Iris pigment epithelial cell (primary cell): ENCODE measurements at places on chromosomes 1 and 21.

GRCh38 chr1:176577646-176578197 is 114.7 kb downstream of the PAPPA2 start:
- DNase-seq: no peak

- DNase-seq: no peak
These were observed 432 bp downstream of the EPHB2 start for GRCh38 chr1:22711071-22711470.

DNA sequence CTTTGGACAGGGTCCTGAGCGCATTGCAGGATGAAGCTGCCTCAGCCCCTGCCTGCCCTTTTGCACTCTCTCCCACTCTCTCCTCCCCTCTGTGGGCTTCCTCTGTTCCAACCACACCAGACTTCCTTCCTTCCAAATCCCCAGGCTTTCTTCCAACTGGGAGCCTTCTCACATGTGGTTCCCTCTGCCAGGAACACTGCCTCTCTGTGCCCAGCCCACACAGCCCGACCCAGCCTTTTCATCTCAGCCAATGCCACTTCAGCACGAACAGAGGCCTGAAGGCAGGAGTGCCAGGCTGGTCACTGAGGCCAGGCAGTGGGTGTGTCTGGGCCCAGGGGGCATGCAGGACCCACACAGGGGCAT is 5.9 kb downstream of the SELENON start:
- DNase-seq: no peak

DNA sequence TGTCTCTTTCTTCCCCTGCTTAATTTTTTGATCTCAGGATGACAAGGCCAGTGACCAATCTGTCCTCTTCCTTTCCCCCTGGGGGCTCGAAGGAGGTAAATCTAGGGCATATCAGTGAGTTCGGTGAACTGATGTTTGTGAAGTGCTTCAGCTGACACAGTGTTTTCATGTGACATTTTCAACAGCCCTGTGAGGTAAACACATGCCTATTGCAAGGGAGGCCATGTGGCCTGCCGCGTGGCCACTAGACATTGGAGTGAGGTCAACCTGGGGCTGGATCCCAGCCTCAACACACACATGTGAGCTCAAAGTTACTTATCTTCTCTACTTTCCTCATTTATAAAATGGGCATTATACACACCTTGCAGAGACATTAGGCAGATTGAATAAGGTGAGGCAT is 126.3 kb downstream of the PLPP3 start:
- no peak for DNase-seq

DNA sequence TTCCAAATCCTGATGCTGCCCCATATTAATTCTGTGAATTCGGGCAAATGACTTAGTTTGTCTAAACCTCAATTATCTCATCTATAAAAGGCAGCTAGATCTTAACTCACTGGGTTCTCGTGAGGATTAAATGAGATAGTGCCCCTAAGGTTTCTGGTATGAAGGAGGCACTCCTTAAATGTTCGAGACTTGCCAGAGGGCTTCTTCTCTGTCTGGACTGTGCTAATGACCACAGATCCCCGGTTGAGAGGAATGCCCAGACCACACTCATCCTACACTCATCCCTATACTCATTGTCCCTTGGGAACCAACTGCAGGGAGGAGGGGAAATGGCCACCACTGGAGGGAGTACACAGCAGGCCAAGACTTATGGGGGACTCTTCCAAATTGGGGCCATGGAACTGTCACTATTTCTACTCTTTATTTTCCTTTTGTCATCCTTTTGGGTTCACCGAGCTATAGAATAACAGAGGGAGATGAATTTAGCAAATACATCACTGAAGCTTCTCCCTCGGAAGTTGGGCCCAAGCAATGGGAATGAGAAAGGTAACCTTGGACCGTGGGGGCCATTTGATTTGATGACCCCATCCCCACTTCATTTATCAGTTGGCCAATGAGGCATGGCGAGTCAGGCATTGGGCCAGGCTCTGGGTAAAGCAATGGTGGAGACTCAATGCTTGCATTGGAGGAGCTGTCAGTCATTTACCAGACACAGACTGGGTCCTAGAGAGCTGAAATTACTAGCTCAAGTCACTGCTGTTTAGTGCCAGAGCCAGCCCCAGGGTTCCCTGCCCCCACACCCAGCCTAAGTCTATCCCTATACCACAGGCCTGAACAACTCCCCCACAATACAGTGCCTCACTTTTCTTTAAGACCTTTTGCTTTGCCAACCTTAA is 5.1 kb downstream of the ATF3 start:
- DNase-seq: no peak

- DNase-seq: no peak
These were observed 59.6 kb downstream of the CAMK2N1 start for GRCh38 chr1:20426371-20426770.

DNA sequence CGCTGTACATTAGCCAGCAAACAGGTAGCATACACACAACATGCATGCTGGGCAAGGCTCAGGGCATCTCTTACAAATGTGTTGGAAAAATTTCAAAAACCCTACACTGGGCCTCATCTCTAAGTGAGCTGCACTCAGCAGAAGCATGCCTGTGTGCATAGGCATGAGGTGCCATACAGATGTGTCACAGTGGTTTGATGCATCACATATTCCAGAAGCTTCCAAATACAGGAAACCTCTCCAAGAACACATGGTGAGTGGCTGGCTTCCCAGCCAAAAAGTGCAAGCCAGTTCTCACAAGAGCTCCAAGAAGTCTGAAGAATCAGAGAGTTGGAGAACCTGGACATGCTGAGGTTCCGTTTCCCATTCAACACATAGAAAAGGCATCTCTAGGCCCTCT is 58.3 kb downstream of the CD46 start:
- DNase-seq: peak; percentile 69

DNA sequence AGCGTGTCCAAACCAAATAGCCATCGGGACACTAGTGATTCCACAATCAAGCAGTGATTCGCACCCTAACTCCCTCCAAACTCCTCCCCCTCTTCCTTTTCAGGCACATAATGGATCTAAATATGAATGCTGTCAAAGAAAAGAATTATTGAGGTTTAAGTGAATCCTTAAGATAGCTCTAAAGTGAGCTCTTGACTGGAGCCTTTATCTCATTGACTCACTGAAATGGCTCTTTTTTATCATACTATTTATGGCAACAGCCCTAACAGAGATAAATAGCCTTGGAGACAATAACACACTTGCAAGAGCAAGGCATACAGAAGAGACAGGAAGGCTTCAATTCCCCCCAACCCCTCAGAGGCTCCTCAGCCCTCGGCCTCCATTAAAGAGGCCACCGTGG is 143.3 kb downstream of the PLXNA2 start:
- peak; percentile 61 for DNase-seq

DNA sequence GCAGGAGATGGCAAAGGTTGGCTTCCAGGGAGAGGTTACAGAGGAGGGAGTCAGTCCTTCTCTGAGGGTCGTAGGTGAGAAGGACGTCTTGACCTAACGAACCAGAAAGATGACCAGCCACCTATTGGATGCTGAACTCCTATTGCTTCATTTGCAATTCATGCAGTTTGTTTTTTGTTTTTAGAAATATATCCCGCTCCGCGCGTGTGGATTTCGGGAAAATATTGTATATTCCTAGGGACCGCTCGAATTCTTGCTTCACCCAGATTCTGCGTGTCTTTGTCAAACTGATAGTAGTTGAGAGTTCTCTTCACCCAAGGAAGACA is 564 bp downstream of the DISP1 start:
- DNase-seq: no peak

- peak; percentile 22 for DNase-seq
These were observed 180.4 kb downstream of the FGGY start for GRCh38 chr1:59477286-59477685.

DNA sequence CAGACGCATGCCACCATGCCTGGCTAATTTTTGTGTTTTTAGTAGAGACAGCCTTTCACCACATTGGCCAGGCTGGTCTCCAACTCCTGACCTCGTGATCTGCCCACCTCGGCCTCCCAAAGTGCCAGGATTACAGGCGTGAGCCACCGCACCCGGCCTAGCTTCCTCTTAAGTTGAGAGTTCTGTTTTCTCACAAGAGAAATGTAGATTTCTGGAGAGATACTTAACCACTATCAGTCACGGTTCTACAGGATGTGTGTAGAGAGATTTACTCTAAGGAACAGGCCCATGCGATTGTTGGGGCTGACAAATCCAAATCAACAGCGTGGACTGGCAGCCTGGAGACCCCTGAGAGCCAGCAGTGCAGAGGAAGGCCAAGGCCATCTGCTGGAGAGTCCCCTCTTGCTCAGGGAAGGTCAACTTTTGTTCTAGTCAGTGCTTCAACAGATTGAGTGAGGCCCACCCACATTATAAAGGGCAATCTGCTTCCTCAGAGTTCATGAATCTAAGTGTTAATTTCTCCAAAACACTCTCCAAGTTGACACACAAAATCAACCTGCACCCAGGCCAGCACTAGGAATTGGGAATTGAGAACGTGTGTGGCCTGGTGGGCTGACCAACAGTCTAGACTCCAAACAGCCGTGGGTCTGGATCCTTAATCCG is 38.7 kb downstream of the CHAF1B start:
- no peak for DNase-seq

- peak; percentile 73 for DNase-seq
These were observed 701 bp downstream of the CEP170 start for GRCh38 chr1:243254233-243254926.

DNA sequence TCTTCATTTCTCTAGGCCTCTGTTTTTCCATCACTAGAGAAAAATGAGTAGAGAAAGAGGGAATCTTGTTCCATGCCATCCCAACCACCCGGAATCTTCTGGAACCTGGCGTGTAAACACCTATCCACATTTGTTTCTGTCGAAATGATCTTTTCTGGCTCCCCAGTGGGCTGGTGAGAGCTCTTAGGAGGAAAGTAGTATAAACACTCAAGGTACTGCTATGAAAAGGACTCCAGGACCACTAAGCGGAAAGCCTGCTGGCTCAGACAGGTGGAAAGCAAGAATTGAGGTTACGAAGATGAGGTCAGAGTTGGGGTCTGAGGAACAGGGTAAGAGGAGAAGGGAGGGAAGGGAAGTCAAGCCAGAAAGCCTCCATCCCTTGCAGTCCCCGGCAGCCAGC is 90.8 kb downstream of the PLXNA2 start:
- DNase-seq: no peak

DNA sequence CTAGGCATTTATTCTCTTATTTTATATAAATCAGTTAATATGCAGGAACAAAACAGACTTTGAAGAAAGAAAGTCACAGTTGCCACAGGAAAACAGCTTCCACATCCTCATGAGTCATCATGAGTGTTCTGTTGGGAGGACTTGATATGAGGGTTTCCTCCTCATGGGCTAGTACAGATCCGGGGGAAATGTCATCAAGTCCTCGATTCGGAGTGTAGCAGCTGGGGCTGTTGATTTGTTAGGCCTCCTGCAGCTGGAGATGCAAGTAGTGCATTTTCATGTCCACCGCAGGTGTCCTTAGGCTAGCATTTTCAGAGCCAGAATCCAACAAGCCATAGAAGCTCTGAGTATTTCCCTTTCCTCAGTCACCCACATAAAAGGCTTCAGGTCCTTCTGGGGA is 36.7 kb downstream of the ADAM30 start:
- peak; percentile 83 for DNase-seq

DNA sequence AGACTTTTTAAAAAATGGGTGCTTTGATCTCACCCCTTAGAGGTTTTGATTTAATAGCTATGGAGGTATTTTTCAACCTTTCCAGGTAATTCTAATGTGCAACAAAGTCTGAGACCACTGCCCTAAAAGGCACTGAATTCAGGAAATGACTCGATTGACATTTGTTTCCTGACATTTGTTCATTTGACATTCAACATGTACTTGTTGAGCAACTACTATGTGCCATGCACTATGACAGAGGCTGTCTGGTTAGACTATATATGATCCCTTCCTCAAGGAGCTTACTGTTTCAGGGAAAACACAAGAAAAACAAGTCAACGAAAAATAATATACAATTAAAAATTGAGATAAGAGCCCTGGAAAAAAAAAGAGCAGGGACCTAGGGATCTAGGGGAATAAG is 25.6 kb upstream of the AVPR1B start:
- DNase-seq: no peak

- no peak for DNase-seq
These were observed 24.8 kb downstream of the CNST start for GRCh38 chr1:246591047-246591446.

- no peak for DNase-seq
These were observed 77.4 kb downstream of the SYT6 start for GRCh38 chr1:114076308-114076707.

- DNase-seq: no peak
These were observed at the start of gene CD53 for GRCh38 chr1:110872745-110873720. TSS of gene CD53 (plus strand) at chr1:110873148. CDS start at chr1:110891409, 18,261 bp downstream.

DNA sequence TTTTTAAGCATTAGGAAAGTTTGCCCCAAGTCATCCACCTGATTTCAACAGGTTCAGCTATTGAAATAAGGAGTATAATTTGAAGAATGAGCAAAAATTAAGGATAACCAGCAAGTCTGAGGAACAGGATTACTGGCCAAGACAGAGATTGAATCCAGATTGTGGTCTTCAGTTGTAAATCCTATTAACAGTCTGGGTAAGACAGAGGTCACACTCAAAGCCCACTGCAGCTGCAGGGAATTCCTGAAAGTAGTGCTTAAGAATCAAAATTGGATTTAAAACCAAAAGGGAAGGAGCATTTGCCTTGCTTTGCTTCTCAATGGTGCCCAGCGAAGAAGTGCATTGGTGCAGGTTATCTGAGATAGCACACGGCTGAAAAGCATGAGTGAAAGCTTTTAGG is 6.4 kb upstream of the LORICRIN start:
- DNase-seq: no peak

DNA sequence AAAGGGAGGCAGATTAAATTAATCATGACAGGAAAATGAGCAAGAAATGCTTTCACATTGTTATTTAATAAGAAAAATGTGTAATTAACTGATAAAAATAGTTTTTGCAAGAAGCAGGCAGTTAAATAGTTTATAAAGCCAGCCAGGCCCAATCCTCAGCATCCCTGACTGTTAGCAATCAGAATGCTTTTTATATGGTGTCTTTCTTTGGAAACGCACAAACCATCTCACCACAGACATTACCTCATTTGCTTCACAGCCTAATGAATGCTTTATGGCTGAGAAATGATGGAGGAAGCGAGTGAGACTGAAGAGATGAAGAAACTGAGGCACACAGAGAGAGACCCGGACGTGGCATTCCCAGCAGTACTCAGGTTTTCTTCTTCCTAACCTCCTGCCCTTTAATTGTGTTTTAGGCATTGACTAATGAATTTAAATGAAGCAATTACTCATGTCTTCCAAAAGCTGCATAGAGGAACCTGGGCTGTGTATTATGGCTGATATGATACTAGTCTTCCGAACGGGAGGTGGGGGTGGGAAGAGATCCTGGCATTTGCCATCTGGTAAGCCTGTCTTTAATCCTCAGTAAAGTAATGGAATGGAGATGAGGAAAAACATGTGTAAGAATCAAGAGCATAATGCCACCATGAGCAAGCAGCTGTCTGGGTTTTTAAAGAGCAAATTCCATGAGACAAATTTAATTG is 116.1 kb upstream of the LMO4 start:
- no peak for DNase-seq

DNA sequence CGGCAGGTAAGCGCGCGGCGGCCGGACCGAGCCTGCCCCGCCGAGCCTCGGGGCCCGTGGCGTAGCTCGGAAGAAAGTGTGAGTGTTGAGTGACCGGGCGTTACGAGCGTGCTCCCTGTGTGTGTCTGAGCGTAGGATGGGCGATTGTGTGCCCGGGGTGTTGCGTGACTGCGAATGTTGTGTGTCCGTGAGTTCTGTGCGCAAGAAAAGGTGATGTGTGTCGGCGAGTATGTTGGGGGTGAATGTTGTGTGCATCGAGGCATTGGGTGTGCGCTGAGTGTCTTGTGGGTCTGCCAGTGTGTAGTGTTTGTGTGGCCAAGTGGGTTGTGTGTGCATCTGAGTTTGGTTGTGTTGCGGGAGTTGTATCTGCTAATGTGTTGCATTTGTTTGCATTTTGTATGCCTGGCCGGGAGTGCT is 398 bp downstream of the PTPRU start:
- peak; percentile 39 for DNase-seq
